ENCODE measurements at places on chromosomes 5 and 9.
A peak's percentile ranks its signal among the peaks of the same experiment; 100 is the strongest.

DNA sequence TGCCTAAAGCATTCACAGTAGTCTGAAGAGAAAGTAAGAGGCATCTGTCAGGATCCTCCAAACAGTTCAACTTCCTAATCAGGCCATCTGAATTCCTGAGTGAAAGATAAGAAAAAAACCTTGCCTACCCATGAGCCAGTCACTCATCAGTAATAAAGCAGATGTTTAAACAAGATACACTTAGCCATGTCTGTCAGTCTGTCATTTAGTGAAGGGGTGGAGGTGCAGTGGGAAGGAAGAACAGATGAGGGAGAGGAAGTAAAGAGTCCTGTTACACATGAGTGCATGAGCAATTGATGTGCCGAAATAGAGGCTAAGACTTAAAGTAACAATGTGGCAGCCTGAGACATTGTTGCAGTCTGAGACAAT is 29.9 kb upstream of the DMRTA1 start:
- no peak for DNase-seq

- DNase-seq, result no peak
These were observed 50.3 kb downstream of the FYB1 start for GRCh38 chr5:39169081-39169480.

- DNase-seq, result no peak
These were observed 71.9 kb downstream of the GDNF start for GRCh38 chr5:37767961-37768360.

GRCh38 chr5:168226012-168226411 is 65.4 kb upstream of the WWC1 start:
- DNase-seq, result peak; percentile 2

- DNase-seq, result no peak
These were observed 55.5 kb downstream of the SYK start for GRCh38 chr9:90857091-90857490.

DNA sequence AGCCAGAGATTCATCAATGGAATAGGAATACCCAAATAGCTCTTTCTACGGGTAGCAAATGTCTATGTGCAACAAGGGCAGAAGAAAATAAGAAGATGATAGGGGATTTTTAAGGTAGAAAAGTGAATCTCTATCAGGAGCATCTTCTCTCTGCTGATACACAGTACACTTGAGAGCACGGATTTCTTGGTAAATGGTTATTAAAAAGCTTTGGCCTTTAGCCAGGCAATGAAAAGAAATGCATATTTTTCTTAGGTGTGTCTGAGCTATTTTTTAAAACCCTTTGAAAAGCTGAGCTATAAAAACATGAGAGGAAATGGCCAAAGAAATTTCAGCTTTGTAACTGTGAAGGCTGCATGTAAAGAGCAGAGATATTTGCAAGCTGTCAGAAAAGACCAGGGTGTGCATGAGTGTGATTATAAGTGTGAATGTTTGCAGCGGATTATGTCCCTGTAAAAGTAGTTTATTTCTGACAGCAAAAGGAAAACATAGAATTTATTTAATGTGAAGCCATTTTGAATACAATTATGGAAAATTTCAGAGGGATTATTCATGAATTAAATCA is 487.1 kb upstream of the PIK3R1 start:
- no peak for DNase-seq

DNA sequence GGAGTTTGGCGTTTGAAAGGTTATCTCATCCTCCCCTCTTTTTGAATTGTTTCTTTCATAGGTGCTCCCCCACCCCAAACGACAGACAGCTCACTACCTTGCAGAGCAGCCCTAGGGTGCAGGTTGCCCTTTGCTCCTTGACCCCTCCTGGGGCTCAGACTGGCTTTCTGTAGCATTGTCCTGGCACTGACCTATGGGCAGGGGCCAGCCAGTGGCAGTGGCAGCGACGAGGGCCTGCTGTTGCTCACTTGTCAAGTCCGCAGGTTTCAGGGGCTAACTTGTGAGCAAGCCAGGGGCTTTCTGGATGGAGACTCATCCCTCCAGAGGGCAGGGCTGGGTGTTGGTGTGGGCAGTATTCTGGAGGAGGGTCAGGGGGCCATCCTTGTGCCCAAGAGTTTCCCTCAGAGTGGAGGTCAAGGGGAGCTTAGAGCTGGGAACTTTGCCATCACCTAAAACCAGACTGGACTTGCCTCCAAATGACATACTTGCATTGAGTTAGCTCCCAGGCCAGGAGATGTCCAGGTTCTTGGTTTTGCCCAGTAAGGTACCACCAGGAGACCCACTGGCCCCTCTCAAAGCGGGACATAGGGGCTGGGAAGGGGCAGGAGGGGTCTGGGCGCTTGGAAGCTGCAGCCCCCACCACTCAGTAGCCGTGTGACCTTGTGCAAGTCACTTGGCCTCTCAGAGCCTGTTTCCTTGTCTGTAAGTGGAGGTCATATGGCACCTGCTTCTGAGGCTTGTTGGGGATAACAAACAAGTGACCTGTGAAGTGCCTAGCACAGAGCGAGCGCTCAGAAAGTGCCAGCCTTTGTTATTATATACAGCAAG is 53.5 kb upstream of the CDKN2AIPNL start:
- DNase-seq, result no peak

- no peak for DNase-seq
These were observed 12.0 kb downstream of the FRMD3 start for GRCh38 chr9:83526211-83526610.

- DNase-seq, result peak; percentile 49
These were observed 100.2 kb downstream of the HINT1 start for GRCh38 chr5:131064669-131065371.

DNA sequence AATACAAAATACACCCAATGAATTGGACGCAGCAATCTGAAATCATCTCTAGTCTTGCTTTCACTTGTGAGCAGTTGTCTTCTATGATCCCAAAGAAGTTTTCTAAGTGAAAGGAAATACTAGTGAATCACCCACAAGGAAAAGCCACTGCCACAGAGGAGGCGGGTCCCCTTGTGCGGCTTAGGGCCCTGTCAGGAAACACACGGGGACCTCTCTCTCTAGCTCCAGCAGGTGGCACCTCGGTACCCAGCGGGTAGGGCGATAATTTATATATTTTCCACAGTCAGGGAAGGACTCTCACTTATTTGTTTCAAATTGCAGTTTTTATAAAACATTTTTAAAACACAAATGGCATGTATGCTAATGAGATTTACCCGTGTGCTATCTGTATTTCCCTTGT is 417.1 kb downstream of the KDM4C start:
- peak; percentile 42 for DNase-seq

GRCh38 chr5:126852091-126852571 is 75.2 kb downstream of the LMNB1 start:
- DNase-seq, result no peak

GRCh38 chr5:60611099-60611740 is 88.7 kb downstream of the DEPDC1B start:
- no peak for DNase-seq

All from NB4 (cell line).